ENCODE measurements at places on chromosomes 2 and 18.

GRCh38 chr2:191243154-191243553 lies 2.0 kb upstream of the MYO1B start:
- DNase-seq: no peak

GRCh38 chr2:62461707-62462106 lies 44.3 kb downstream of the TMEM17 start:
- DNase-seq: no peak

- no peak for DNase-seq
Measured at GRCh38 chr2:47302308-47302707, 100.6 kb upstream of the MSH2 start.

DNA sequence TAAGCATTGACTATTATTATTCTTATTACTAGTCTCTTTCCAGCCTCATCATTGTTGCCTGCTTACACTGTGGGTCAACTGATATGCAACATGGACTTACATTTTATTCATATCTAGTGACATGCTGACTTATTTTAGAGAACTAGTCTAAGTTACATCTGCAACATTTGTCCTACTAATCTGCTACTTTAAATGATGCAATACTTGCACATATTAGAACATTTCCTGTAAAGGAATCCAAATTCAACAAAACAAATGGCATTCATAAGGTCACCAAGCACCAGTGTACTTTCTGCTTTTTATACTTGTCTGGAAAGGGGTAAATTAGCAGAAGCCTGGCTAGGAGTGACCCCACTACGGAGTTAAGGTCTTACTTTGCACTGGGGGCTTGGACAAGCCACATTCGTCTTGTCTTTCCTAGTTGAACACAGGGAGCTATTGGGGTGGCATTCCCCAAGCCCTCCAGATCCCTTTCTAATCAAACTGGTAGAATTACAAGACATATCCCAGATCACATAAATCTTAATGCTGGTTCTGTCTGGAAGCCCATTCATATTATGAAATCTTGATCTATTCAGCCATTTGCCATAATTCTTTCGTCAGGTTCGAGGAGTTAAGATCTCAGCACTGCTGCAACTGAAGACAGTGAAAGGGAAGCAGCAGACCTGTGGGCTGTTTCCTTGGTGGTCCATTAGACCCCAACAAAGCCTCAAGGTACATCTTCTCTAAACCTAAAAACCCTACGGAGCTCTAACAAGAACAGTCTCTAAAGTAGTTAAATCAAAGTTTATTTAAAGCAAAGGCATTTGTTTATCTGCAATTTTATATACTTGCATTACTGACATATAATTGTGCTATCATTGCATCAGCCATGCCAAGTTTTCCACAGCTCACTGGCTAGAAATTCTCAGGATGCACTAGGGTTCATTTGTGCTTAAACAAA lies 49.9 kb upstream of the RTN4 start:
- DNase-seq: no peak

DNA sequence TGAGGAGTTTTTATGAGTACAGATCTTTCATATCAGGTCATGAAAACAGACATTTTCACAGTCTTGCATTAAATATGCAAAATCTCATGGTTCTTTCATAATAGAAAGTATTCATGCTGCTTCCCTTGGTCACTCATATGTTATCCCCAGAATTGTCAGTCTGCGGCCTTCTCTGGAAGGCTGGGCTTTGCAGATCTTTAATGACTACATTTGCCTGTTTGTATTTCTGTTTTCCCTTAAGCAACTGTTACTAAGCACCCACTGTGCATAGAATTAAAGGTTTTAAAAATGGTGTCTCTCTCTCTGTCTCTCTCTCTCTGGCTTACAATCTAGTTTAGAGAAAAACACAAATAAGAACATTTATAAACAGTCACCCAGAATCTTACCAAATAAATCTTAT lies 456.3 kb downstream of the RIT2 start:
- DNase-seq: no peak

DNA sequence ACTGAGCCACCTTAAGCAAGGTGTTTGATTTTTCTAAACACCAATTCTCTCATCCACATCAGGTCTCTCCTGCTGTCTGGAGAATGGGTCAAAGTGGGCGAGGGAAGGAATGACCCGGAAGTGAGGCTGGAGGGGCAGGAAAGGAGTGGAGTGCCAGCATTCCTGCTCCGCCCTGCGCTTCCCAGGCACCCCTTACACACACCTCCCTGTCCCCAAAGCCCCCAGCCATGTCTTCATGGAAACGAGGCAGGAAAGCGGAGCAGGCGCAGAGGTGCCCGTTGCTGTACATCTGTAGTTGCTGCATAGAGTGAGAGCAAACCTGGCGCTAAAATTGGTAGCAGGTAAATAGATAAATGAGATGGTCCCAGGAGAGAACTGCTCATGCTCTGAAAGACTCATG lies 27.2 kb upstream of the NT5DC4 start:
- no peak for DNase-seq

GRCh38 chr18:57121542-57122112 lies 25.3 kb upstream of the BOD1L2 start:
- no peak for DNase-seq

- no peak for DNase-seq
Measured at GRCh38 chr2:97911206-97911921, 84.4 kb downstream of the TMEM131 start.

DNA sequence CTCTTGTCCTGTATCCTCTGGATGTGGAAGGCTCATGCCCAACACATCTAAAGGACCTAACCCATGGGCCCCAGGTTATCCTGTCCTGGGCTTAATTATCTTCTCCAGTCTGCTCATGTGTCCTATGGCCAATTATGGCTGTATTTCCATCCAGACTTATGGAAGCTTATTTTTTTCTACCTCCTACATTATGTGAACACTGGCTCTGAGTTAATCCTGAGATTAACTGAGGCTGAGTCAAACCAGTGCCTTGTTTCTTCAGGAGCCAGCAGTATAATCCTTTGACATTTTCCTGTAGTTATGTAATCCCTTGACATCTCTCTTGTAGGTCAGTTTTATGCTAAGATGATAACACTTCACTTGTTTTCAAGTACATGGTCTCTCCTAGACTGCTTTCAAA lies 213.6 kb downstream of the PMAIP1 start:
- no peak for DNase-seq

DNA sequence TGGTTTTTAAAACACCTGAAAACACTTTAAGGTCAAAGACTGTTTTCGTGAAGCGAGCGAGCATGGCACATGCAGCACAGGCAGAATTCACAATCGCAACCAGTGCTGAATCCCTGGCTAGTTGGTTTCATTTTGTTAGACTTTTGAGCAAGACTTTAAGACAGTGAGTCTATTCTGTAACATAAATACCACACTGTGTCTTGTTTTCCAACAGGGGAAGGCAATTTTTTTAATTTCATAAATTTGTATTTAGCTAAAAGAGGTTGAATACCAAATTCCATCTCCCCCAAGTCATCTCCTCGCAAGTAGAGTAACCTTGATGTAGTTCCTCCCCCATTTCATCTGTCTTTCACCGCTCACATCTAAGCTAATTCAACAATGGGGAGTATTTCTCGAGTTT lies 1.4 kb downstream of the CERKL start:
- no peak for DNase-seq

- DNase-seq: no peak
Measured at GRCh38 chr2:111071600-111072171, 49.0 kb upstream of the BCL2L11 start.

DNA sequence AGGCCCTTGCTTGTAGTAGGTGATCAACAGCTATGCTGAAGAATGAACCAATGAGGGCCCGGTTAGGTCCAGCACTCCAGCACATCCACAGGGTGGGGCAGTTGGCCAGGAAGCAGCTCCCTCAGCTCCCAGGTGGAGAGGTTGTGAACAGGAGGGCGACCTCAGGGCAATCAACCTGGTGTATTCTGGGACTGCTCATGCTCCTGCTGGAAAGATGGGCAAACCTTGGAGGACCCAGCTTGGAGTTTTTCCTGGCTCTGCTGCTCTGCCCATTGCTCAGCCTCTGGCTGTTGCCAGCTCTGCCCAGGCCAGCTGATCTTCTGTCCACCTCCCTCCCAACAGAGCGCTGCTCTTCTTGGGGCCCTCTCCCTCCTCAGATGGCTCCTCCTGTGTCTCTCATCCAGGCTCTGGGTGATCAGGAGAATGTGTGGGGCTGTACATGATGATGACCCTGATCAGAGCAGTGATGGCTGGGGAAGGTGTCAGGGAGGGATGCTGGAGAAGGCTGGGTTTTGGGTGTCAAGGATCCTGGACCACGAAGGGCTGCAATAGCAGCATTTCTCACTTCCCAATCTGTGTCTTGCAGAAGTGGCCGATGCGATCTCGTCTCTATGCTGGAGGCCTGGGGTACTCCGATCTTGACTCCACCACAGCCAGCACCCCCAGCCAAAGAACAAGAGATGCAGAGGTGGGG lies 3.4 kb downstream of the TCF23 start:
- DNase-seq: no peak

DNA sequence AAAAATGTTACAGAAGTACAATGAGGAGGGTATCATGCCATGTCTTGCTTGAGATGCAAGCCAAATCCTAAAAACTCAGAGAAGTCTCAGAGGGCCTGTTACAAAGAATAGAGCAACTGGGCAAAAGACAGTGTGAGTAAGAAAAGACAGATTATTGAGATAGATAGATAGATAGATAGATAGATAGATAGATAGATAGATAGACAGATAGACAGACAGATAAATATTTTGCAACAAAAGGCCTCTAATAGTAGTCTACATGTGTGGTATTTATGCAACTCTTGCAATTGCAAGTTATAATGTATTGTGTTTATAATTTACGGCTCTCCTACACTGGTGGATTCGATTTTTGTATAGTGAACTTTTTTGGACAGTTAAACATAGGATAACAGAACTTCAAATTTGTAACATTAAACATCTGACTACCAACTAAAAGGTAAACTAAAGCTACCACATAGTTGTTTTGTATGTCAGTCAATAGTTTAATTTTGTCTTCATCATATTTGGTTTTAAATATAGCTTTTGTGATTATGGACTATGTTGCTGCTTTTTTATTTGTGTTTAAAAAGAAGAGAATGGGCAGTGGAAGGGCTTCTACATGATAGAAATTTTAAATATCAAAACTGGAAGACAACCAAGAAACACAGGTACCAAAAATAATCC lies 740.7 kb upstream of the LRRTM4 start:
- DNase-seq: no peak

GRCh38 chr2:179106676-179107428 lies 56.9 kb upstream of the CCDC141 start:
- no peak for DNase-seq

DNA sequence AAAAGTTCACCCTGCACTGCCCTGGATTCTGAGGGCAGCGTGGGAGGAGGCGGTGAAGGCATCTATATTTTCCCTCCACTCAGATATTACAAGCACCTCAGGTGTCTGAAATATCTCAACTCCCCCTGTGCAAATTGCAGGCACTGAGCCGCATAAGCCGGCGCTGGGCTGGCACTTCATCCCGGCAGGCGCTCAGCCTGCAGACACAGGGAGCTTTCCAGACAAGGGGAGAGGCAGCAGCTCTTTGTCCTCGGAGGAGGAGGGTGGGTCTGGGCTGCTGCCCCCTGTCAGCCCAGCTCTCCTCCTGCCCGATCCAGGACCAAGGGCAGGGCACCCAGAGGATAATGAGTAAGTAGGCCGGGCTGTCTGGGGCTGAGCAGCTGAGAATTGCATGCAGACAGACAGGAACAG lies 189.3 kb upstream of the MYT1L start:
- DNase-seq: no peak

GRCh38 chr2:113240915-113241911 lies 37.5 kb downstream of the PAX8 start:
- DNase-seq: no peak

DNA sequence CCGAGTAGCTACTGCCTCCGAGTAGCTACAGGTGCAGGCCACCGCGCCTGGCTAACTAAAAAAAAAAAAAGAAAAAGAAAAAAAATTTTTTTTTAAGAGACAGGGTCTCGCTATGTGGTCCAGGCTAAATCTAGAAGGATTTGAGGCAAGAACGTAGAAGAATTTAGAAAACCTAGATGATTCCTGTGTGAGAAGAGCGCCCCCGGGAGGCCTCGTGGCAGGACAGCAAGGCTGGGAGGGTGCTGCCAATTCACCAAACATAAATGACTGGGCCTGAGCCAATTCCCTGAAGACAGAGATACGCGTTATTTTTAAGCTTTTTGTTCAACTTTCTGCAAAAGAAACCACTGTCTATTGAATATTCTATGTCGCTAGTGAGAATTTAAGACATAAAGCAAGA lies 90.1 kb upstream of the TGFA start:
- peak; percentile 14 for DNase-seq

GRCh38 chr2:128324008-128324896 lies 5.6 kb upstream of the HS6ST1 start:
- no peak for DNase-seq

GRCh38 chr18:46738491-46738890 lies 18.4 kb downstream of the ST8SIA5 start:
- no peak for DNase-seq

- DNase-seq: no peak
Measured at GRCh38 chr2:68200157-68200787, 42.6 kb downstream of the PNO1 start.

- no peak for DNase-seq
Measured at GRCh38 chr2:238527565-238527964, 100.8 kb downstream of the ASB1 start.

DNA sequence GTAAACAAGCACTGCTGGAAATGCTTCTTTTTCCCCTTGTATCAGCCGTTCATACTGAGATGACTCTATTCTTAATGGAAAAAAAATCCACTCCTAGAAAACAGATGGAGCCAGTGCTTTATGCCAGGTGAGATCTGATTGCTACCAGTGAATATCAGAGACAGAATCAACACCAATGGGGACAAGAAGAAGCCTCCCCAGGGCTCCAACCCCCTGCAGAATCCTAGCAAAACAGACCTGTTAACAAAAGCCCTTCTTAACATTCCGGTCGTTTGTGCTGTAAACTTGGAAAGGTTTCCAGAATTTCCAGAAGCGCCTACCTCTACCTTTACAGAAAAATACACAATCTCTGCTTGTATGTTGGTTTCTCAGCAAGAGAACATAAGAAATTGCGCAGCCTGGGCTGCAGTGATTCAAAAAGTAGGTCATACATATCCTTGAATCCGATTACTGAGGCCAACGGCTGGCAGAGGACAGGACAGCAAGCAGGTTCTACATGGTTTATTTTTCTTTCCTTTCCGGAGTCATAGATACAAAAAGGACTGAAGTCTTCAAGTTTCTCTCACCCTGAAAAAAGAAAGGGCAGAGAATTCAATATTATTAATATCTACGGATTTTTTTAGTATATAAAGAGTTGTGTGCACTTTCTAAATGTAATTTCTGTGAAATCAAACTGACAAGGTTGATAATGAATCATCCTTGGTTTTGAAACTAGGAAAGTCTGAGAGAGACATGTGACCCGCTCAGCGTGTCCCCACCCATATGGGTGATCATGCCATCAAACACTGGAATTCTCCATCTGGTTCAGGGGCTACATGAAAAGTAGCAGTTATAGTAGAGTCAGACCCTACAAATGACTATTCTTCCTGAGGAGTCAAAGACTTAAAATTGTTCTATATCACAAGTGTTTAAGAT lies 266.7 kb upstream of the MGAT5 start:
- DNase-seq: no peak

All from CD4-positive, alpha-beta T cell treated with Interleukin-6 at 100 ng/mL for 8 hours (primary cell).